ENCODE measurements at places on chromosomes 4 and X.

GRCh38 chr4:8763966-8764901, 107.4 kb downstream of the HMX1 start:
- no peak for DNase-seq

- DNase-seq = no peak
Measured at GRCh38 chr4:31104577-31104976, 384.4 kb downstream of the PCDH7 start.

DNA sequence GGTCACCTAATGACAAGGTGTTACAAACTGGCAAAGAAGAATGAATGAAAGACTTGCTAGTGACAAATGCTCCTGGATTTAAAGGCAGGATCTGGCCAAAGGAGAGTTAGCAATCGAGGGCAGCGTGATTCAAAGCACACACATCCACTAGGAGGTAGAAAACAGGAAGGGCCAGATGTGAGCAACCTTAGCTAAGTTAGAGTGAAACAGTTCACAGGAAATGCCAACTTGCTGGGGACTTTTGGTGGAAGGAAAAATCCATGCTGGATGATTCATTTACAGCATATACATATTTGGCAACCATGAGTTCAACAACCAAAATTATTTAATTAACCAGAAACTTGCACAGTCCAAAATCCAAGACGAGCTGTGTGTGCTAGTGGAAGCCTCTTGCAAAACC, 276.9 kb downstream of the PTTG2 start:
- no peak for DNase-seq

- no peak for DNase-seq
Measured at GRCh38 chr4:102037566-102037965, 247.0 kb downstream of the BANK1 start.

GRCh38 chr4:137649711-137650450, 117.6 kb upstream of the PCDH18 start:
- no peak for DNase-seq

DNA sequence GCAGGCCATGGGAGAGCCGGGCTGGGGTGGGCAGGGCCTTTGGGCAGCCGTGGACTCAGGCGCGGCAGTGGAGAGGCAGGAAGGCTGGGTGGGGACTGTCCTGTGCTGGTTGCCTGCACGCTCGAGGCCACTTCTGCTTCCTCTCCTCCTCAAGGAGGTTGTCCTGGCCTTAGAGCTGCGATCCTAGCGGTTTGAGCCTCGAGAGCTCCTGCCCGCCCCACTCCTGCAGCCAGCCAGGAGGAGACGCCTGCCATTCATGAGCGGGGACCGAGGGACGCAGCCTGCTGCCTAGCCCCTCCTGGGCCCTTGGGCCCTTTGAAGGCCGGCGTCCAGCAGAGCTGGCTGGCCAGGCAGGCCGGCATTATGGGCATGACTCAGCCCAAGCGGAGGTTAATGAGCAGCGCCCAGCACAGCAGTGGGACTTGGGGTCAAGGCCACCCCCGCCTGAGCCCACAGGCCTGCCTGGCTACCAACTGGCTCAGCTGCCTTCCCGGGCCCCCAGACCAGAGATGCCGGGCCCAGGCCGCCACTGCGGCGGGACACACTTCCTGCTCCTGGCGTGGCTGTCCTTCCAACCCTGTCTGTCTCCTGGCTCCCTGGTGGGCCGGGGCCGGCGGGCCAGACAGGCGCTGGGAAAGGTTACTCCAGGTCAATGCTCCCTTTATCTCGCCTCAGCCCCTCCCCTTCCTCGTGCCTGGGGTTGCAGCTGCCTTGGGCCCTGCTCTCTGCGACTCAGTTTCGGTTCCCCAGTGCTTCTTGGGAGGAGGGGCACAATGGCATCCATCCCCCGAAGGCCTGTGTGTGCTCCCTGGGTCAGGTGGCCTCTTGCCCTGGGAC, 1.8 kb downstream of the ABCD1 start:
- peak; percentile 39 for DNase-seq

- no peak for DNase-seq
Measured at GRCh38 chr4:181952478-181952877, 290.7 kb upstream of the TENM3 start.

GRCh38 chr4:147768113-147768512, 36.2 kb downstream of the ARHGAP10 start:
- no peak for DNase-seq

- no peak for DNase-seq
Measured at GRCh38 chr4:154485127-154485773, 6.3 kb downstream of the DCHS2 start.

- DNase-seq = no peak
Measured at GRCh38 chr4:12144051-12144450, 715.4 kb upstream of the HS3ST1 start.

GRCh38 chrX:50952406-50952805, 41.9 kb downstream of the BMP15 start:
- DNase-seq = no peak

GRCh38 chr4:77699731-77700210, 94.2 kb downstream of the CXCL13 start:
- no peak for DNase-seq

GRCh38 chr4:5374994-5375393, 323.7 kb downstream of the STK32B start:
- no peak for DNase-seq

DNA sequence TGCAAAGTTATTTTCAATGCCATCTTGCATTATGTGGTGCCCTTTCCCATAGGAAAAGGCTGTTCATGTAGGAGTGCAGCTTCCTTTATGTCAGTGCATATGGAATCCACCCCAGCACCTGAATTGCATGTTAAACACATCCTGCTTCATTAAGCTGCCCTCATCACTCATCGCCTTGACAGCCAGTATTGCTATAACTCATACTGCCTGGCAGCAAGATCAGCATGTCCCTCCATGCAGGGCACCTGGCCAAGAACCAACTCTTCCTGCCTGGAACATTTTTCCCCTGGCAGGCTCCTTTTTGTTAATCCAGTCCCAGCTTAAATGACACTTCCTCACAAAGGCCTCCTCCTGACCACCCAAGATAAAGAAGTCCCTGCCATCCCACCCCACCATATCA, 23.5 kb upstream of the CA5B start:
- DNase-seq = no peak

- no peak for DNase-seq
Measured at GRCh38 chrX:18436017-18436416, 10.6 kb downstream of the CDKL5 start.

- DNase-seq = peak; percentile 43
Measured at GRCh38 chrX:109886122-109886761, 116.7 kb upstream of the TMEM164 start.

GRCh38 chrX:148269513-148269912, 230.9 kb upstream of the AFF2 start:
- no peak for DNase-seq

- peak; percentile 2 for DNase-seq
Measured at GRCh38 chrX:41946989-41947612, 23.7 kb upstream of the CASK start.

- no peak for DNase-seq
Measured at GRCh38 chr4:164706675-164707074, 47.3 kb upstream of the SMIM31 start.

DNA sequence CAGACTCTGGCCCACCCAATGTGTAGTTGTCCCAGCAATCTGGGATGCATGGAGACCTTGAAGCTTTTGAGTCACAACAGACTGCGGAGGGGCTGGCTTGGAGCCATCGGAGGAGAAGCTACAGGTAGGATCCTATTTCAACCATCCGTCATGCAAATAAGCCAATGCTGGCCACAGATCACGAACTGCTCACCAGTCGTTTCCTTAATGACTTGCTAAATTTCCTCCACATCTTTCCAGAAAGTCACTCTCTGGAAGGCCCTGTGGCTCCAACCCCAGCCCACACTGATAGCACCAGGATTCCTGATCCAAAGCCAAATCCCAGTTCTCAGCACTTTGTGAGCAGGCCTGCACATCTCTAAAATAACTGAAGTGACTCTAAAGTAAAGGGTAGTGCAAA, 321.3 kb downstream of the RAB28 start:
- DNase-seq = no peak

GRCh38 chrX:23403849-23404248, 69.2 kb downstream of the PTCHD1 start:
- no peak for DNase-seq

GRCh38 chr4:58600290-58600689, 1490.1 kb upstream of the IGFBP7 start:
- DNase-seq = no peak

GRCh38 chr4:163237856-163238255, 71.2 kb upstream of the NAF1 start:
- DNase-seq = no peak

DNA sequence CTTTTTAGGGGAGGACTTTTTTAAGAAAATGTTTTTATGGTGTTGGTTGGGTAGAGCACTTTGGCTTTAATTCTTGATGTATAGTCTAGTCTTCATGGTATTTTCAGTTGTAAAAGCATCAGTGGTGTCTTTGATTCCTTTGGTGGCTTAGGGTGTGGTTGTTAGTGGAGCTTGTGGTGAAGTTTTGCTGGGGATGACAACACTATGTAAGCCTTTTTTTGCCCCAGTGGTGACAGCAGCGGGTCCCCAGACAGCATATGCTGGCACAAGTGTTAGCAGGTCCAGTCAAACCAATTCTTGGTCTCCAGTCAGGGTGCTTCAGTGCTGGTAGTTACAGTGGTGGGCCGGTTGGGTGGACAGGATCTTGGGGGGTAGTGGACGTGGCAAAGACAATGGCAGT, 52.0 kb downstream of the CHIC1 start:
- DNase-seq = no peak

DNA sequence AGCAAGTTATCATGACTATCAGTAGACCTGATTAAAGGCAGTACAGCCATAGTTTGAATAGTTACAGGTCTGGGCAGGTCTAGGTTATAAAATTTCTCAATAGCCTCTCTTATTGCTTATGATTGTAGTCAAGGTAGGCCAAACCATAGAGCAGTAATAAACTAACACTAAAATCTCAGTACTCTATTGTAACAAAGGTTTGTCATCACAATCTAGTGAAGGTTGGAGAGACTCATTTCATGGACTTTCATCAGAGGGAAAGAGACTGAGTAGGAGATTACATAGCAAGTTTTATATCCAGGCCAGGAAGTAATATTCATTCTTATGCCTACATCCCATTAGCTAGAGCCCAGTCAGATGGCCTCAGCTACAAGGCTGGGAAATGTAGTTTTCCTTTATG, 141.0 kb downstream of the ASB9 start:
- no peak for DNase-seq

- DNase-seq = no peak
Measured at GRCh38 chrX:105495376-105495775, 274.9 kb upstream of the TEX13A start.

- no peak for DNase-seq
Measured at GRCh38 chr4:163693211-163693610, 198.7 kb downstream of the TMA16 start.

DNA sequence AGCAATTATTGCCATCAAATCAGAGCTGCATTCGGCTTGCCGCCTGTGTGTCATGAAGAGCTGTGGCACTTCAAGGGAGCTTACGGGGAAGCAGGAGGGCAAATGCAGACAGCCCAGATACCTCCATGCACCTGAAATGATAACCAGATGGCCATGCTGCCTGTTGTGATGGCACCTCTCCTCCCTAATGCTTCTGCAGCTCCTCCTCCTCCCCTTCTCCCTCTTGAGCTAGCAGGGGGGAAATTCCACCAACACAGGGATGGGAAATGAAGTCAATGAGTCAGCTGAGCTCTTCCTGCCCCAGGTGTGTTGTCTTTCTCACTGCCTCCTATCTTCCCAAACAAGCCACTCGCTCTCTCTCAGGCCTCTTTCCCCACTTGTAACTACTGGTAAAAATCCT, 565.0 kb downstream of the BCOR start:
- DNase-seq = no peak

GRCh38 chr4:114040319-114041116, 61.1 kb upstream of the ARSJ start:
- DNase-seq = peak; percentile 16

DNA sequence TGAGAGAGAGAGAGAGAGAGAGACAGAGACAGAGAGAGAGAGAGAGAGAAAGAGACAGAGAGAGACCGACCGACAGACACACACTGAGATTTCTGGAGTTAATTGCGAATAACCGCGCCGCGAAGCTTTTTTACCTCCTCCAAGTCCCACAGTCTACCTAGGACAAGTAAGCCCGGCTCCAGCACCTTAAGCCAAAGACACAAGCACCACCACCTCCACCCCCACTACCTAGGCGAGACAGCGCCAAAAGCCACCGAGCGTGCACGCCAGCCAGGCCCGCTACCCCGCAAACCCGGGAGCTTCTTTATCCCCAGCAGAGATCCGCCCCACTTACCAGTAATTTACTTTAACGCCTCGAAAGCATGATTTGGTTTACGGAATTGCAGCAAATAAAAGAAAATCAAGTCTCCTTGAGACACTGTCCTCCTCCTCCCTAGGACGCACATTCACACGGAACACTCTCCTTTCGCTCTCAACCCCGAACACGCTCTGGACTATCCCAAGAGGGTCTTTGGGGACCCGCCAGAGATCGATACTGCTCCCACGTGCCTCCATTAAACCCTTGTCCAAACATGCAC, 649.6 kb upstream of the DIPK2B start:
- peak; percentile 21 for DNase-seq

- no peak for DNase-seq
Measured at GRCh38 chrX:44675362-44676024, 132.8 kb upstream of the FUNDC1 start.

DNA sequence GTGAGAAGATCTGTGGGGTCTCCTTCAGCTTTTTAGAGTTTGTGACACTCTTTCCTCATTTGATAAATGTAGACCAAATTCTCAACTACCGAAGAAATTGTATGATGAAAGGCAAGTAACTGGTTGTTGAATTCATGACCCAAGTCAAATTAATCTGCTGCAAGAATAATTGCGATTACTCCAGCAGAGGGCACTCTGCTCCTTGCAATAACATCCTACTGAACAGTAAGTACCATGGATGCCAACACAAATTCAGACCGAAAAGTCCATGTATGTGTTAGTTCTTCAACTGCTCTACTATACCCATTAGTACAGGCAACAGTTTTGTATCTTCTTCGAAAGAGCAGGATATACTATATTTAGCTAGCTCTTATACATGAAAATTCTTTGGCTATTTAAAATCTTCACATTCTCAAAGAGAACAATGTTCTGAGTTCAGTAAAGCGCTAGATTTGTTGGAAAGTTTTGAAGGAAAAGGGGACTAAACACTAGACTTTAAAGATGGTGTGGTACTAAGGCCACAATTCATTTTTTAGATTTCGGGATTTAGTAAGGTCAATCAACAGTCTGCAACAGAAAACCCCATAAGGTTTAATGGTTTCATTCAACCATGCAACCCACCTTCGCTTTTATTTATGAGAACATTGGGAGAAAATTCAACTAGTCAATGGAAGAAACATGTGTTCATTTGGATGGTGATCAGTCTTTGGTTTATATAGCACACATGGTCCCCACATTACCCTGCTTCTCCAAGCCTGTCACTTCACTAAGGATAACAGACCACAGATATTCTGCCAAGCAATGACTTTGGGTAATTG, 105.4 kb upstream of the TBC1D9 start:
- peak; percentile 59 for DNase-seq

- DNase-seq = no peak
Measured at GRCh38 chr4:141241986-141242385, 21.3 kb downstream of the ZNF330 start.
